ENCODE measurements at places on chromosomes 3 and 15.

DNA sequence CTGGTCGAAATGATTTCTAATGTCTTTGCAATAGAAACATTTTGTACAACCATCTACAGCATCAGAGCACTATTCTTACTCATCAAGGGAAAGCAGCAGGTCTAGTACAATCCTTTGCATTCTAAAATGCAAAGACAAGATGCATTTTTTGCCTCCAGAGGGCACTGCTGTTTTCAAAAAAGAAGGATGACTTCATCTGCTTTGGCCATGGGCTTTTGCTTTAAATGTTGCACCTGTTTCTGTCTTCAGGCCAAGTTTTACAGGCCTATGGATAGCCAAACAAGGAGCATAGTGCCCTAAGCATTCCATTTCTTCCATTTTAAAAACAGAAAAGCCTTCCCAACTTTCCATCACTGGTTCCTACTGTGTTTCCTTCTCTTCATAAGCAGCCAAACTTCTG is 3.4 kb downstream of the PARP9 start:
- DNase-seq, result no peak

DNA sequence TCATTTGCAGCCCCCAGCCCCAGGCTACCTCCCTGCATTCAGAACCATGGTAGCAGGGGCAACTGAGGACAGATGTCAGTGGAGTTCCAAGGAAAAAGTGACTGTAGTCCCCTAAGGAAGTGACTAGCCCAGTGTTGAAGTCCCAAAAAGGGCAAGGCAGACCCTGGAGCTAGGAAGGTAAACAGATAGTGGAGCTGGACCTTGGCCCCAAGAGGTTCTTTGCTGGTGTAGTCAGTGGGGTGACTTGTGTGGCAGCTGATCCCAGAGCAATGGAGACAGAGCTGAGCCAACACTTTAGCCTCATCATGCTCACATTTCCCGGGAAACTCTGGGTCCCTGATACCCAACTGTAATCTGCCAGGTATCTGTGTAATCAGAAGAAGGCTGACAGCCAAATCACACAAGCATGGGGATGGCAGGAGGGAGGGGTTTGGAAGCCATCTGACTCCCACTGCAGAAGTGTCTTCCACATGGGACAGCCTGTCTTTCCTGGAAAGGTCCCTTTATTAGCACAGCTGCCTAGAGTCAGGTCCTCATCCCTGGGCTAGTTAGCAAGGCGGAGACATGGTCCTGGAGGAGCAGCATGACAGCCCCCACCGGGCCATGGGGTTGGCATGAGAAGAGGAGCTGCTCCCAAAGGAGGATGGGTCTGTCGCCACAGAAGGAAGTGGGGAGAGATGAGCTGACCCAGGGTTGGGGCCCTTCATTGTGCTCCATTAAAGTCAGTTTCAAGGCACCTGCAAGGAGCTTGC is 39.8 kb downstream of the PXYLP1 start:
- no peak for DNase-seq

DNA sequence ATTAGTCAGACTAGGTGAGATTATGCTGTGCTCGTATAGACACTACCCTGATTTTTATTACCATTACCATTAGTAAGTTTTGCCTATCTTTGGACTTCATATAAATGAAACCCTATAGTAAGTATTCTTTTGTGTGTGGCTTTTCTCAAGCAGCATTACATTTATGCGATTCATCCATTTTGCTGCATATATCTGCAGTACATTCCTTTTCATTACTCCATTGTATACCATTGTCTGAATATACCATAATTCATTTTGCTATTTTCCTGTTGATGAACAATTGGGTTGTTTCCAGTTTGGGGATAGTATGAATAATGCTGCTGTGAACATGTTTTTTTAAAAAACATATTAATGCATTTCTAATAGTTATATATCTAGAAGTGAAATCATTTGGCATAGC is 45.3 kb downstream of the TMEM212 start:
- DNase-seq, result no peak

- no peak for DNase-seq
Measured at GRCh38 chr15:51425517-51426040, 84.1 kb downstream of the GLDN start.

DNA sequence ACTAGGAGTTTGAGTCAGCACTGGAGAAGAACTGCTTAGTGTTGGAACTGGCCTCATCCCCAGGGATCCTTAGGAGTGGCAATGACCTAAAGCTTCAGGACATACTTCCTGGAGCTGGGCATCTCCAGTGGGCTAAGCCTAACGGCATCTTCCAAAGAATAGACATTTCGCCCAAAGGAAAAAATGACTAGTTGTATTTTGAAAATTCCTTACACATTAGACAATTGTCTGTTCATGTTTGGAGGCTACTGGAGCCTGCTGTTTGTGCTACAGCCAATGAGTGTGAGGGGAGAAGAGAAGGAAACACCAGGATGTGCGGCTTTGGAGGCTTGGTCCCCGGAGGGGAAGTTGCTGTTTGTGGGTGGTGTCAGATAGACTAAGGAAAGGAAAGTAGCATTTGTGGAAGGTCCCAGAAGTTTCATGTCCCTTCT is 77.6 kb downstream of the POLR2M start:
- DNase-seq, result no peak

- DNase-seq, result no peak
Measured at GRCh38 chr3:73258057-73258456, 196.6 kb downstream of the EBLN2 start.

- no peak for DNase-seq
Measured at GRCh38 chr3:183664913-183665381, 29.5 kb downstream of the KLHL24 start.

DNA sequence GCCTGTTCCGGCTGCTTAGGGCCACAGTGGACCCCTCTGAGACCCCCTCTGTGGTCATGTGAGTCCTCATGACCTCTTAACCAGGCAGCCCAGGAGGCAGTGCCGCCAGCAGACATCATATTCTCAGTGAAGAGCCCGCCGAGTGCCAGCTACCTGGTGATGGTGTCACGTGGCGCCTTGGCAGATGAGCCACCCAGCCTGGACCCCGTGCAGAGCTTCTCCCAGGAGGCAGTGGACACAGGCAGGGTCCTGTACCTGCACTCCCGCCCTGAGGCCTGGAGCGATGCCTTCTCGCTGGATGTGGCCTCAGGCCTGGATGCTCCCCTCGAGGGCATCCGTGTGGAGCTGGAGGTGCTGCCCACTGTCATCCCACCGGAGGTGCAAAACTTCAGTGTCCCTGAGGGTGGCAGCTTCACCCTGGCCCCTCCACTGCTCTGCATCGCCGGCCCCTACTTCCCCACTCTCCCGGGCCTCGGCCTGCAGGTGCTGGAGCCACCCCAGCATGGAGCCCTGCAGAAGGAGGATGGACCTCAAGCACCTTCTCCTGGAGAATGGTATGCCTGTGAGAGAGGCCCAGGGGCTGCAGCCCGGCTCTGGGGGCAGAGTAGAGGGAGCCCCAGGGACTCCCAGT is 176.1 kb downstream of the TBC1D2B start:
- DNase-seq, result no peak

All from activated CD8-positive, alpha-beta memory T cell treated with anti-CD3 and anti-CD28 coated beads, Interleukin-2, amount 50 U/mL, for 48 hours (primary cell).